ENCODE measurements at places on chromosomes 1 and 21.

- no peak for DNase-seq
These were observed 160.5 kb downstream of the LRRC7 start for GRCh38 chr1:69728206-69728605.

GRCh38 chr21:36053715-36054062 is 6.6 kb downstream of the SETD4 start:
- no peak for DNase-seq

- DNase-seq = no peak
These were observed 362.6 kb downstream of the MATN1 start for GRCh38 chr1:30360753-30361152.

GRCh38 chr1:58924821-58925220 is 141.0 kb upstream of the JUN start:
- no peak for DNase-seq

GRCh38 chr1:79895573-79895972 is 889.0 kb upstream of the ADGRL4 start:
- DNase-seq = no peak

DNA sequence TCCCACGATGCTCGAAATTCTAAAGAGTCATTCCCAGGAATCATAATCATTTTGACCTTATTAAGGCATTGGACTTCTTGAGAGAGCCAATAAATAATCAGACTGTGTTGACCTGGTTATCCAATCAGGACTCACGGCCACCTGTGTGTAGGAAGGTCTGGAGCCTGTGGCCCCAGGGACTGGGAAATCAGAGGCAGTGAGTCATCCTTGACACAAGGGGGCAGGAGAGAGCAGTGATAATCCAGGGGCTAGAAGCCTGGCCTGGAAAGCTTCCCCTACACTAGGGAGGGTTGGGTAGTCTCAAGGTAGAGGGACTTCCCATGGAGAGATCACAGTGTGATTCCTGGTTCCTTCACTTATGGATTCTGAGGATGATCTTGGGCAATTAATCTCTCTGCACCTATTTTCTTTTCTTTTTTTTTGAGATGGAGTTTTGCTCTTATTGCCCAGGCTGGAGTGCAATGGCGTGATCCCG is 4.7 kb downstream of the MR1 start:
- DNase-seq = peak; percentile 81

DNA sequence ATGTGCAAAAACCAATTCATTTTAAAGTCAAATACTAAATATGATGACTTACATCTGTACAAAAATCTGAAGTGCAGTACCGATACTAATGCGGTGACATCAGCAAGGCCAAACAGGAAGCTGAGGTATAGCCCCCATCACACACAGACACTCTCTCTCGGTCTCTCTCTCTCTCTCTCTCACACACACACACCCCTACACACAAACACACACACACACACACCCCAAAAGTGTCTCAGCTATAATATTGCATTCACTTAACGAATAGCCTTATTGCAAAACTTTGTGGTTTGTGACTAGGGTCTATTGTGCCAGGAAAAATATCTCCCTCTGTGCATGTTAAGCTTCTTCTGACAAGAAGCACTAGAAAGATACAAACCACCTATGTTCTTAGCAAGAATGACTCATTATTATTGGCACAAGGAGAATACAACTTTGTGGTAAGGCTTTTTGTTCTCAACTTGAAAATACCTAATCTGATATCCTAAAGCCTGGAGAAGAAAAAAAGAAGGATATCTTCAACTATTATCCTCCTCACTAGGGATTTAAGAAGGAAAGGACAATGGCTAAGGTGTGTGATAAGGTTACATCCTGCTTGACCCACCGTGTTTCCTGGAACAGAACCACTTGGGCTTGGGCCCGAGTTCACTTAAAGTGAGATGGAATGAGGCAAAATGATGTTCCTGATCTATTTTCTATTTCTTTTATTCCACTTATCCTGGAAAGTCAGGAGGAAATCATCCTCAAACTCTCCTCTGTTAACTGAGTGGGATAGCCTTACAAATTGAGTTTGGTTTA is 107.1 kb downstream of the NIBAN1 start:
- no peak for DNase-seq

GRCh38 chr1:192805832-192806323 is 3.0 kb upstream of the RGS2 start:
- DNase-seq = peak; percentile 8

GRCh38 chr1:65206836-65207235 is 58.8 kb downstream of the AK4 start:
- DNase-seq = no peak

- no peak for DNase-seq
These were observed 188.6 kb downstream of the DSCAM start for GRCh38 chr21:40658311-40658710.

GRCh38 chr1:116352349-116352813 is 20.7 kb upstream of the ATP1A1 start:
- DNase-seq = no peak

- peak; percentile 53 for DNase-seq
These were observed 31.8 kb downstream of the UCK2 start for GRCh38 chr1:165858967-165859845.

DNA sequence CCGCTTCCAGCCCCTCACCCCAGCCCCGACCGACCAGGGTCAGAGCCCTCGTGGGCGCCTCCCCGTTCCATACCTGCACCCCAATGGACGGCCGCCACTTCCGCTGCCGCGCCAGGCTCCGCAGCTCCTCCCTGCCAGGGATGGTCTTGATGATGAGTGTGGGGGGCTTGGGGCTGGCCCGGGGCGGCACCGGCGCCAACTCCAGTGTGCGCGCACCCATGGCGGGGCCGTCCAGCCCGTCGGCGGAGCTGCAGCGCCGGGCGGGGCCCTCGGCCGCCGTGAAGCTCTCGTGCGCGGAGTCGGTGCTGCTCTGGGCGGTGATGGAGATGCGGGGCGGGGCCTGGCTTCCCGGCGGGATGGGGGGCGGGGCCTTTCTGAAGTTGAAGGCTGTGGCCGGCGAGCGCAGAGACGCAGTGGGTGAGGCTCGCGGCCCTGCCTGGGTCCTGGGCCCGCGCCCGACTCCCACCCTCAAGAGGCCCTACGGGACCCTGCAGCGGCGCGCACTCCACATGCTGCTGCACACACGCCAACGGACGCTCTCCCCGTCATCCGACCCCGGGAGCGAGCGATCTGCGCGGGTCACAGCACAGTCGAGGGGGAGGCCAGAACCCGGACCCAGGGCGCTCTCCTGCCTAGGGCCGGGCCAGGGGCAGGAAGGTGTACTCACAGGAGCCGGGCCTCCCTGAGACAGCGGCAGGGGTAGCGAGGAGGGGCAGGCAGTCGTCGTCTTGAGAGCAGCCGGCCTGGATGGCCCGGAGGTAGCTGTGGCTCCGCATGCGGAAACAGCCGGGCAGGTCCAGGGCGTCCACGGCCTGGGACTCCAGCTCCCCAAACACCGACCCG is 26.1 kb upstream of the SMIM12 start:
- DNase-seq = no peak

- no peak for DNase-seq
These were observed 294.4 kb downstream of the SDCCAG8 start for GRCh38 chr1:243550276-243550675.

GRCh38 chr1:197465528-197466327 is 197.7 kb downstream of the CRB1 start:
- DNase-seq = no peak

GRCh38 chr1:155504207-155504606 is 58.4 kb downstream of the ASH1L start:
- peak; percentile 73 for DNase-seq

DNA sequence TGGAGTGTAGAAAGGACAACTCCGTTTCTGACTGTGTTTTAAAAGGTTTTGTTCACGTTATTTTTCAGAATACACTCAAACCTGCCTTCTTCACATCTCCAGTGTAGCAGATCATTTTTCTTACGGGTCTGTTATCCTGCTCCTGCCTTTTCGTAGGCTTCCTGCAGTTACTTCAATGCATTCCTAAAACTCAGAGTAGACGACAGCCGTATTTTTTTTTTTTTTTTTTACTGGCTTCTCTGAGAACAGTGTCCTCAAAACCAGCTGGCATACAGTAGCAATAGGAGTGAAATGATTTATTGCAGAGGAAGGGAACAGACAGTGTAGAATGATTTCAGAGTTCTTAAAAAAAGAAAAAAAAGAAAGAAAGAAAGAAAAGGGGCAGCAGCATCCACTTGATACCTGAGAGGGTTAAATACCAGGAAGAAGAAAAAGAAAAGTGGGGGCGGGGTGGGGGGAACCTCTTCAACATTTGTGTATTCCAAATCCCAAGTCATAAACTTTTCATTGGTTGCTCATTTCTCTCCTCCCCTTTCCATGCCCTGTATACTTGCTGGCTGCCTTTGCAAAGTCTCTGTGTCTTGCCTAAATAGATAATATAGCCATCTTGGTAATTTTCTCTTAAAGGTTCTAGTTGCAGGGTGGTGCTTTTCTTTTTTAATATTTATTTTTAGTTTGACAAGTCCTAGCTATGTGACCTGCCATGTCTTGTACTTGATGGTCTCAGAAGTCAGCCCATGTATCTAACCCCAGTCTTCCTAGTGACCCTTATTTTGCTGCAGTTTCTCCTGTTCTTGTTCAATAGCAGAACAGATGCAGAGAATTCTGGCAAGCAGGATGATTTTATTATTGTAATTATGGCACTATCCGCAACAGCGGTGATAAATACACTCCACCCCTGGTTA is 2.8 kb downstream of the TGFB2 start:
- no peak for DNase-seq

DNA sequence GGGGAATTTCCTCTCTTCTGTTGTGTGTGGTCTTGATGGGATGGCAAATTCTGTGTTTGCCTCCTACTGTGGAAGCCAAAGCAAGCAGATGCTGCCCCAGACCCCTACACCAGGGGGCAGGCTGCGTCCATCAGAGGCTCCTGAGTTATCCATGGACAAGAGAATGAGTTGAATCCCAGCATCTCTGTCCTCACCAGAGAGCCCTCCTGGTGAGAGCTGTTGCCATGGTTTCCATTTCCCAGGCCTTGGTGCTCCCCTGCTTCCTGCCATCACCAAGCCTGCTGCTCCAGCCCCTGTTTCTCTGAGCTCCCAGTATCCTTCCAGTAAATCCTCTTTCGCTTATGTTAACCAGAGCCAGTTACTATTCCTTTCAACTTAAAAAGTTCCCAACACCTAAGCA is 20.4 kb upstream of the GNG12 start:
- peak; percentile 34 for DNase-seq

DNA sequence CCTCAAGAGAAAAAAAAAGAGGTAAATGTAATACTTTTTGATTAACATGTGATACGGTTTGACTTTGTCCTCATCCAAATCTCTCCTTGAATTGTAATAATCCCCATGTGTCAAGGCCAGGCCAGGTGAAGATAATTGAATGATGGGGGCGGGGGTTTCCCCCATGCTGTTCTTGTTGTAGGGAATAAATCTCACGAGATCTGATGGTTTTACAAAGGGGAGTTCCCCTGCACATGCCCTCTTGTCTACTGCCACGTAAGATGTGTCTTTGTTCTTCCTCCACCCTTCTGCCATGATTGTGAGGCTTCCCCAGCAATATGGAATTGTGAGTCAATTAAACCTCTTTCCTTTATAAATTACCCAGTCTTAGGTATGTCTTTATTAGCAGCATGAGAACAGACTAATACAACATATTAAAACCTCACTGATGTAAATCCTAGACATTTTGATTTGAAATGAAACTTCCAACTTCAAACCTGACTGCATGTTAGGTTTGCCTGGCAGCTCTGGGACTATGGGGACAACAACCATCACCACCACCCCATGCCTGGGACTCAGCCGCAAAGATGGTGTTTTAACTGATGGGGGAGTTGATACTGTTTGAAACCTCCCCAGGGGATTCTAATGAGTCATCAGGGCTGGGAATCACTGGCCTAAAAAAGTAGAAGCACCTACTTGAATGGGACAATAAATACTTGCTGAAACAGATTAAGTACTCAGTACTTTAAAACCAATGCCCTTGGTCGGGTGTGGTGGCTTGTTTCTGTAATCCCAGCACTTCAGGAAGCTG is 32.8 kb upstream of the BACH1 start:
- no peak for DNase-seq

DNA sequence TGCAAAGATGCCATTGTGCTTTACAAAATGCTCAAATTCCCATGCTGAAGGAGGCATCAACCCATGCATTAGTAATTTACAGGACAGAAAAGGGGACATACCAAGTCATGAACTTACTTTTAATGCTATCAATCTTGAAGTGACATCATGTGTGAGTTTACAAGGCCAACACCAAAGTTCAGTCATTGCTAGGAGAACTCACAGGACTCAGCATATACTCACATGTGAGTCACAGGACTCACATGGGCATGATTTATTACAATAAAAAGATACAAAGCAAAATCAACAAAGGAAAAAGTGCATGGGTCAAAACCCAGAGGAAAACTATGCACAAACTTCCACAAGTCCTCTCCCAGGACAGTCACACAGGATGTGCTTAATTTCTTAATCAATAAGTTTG is 1656.0 kb downstream of the MRPL39 start:
- DNase-seq = no peak
